Activated T-helper 1 cell treated with anti-CD3 and anti-CD28 coated beads, Interleukin-2, amount 50 U/mL, for 16 hours (primary cell): ENCODE measurements at places on chromosomes 1 and 21.
A peak's percentile ranks its signal among the peaks of the same experiment; 100 is the strongest.

- no peak for DNase-seq
These were observed 393 bp downstream of the LYSMD1 start for GRCh38 chr1:151165281-151165737.

- no peak for DNase-seq
These were observed 3.5 kb downstream of the EPHX1 start for GRCh38 chr1:225813214-225813964.

DNA sequence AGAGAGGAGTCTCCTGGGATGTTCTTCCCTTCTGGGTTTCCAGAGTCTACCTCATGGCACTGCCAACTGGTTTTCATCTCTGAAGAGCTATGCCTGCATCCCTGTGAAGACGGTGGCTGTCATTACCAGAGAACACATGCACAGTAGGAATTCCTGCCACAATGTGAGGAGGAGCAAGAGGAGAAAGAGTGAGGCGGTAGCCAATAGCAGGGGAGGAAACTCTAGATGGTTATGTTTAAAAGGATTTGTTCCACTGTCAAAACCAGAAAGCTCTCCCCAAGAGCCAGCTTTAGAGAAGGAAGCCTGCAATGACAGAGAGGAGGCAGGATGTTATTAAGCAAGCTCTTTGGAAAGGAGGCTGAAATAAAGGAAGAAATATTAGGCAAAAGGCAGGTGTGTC, 12.3 kb downstream of the LMX1A start:
- no peak for DNase-seq

DNA sequence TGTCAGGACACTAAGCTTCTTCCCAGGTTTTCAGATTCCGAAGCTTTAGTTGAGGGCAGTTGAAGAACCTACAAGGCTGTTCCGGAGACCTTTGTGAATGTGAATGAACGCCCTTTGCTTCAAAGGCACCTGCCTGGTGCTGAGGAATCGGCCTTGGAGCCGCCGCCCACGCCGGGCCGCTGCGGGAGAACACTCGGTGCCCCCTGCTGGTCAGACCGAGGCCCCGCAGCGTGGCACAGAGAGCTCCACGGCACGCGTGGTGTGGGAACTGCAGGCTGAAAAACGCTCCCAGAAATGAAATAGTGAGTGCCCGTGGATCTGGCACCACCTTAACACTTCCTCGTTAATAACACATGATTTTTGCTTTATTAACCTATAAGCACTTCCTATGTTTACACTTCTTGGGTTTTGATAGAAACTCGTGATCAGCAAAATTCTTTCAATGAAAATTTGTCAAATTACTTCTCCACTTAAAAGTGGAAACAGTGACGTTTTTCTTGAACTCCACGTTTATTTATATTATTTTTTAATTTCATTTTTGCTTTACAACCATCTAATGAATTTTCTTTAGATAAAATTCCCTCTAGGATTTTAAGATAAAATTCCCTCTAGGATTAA, 460.6 kb downstream of the DSCAM start:
- no peak for DNase-seq

- no peak for DNase-seq
These were observed 155.4 kb downstream of the CLEC20A start for GRCh38 chr1:178341261-178341956.

- no peak for DNase-seq
These were observed 74.4 kb upstream of the ZNF648 start for GRCh38 chr1:182135946-182136345.

DNA sequence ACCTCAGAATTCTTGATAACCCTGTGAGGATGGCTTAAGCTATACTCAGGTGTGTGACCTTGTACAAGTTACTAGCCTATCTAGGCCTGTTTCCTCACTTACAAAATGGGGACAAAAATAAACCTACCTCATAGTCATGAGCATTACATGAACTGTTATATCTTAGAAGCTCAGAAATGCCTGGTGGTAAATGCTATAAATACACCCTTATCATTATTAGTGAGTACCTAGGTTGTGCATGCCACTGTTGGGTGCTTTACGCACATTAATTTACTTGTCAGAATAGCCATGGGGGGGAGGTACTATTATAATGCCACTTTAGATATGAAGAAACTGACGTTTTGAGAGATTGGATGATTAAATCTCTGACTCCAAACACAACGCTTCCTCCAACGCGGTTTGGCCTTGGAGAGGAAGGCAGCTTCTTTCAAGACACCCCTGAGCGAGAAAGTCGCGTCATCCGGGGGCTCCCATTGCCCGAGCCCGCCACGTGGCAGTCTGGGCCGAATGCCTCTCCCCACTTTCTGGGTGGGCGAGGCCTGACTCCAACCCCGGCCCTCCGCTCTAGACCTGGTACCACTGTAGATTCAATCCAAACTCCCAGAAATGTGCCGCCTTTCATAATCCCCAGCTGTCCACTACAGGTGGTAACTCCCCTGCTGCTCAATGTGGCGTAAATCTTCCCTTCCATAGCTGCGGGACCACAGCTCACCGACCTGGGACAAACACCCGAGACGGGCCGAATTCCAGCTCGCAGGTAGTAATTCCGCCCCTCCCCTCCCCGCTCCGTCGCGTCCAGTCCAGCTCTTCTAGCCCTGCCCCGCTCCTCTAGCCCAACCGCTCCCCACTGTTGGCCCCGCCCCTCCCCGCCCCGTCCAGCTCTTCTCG, 771 bp upstream of the RAD54L start:
- DNase-seq = peak; percentile 37

- no peak for DNase-seq
These were observed 1844.7 kb downstream of the NCAM2 start for GRCh38 chr21:22842875-22843274.

- no peak for DNase-seq
These were observed 7.0 kb downstream of the S100B start for GRCh38 chr21:46597896-46598343.

GRCh38 chr1:30635391-30635975, 87.9 kb downstream of the MATN1 start:
- DNase-seq = no peak

DNA sequence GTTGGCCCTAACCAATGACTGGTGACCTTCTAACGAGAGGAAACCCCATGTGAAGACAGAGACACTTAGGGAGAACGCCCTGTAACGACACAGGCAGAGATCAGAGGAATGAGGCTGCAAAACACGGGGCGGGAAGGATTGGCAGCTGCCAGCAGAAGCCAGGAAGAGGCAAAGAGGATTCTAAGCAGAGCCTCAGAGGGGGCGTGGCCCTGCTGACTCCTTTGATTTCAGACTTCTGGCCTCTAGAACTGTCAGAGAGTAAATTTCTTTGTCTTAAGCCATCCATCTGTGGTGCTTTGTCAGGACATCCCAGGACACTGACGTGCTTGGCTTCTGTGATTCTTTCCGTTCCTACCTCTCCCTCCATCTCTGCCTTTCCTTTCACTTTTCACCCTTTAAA, 79.3 kb downstream of the SH3BGR start:
- DNase-seq = no peak

DNA sequence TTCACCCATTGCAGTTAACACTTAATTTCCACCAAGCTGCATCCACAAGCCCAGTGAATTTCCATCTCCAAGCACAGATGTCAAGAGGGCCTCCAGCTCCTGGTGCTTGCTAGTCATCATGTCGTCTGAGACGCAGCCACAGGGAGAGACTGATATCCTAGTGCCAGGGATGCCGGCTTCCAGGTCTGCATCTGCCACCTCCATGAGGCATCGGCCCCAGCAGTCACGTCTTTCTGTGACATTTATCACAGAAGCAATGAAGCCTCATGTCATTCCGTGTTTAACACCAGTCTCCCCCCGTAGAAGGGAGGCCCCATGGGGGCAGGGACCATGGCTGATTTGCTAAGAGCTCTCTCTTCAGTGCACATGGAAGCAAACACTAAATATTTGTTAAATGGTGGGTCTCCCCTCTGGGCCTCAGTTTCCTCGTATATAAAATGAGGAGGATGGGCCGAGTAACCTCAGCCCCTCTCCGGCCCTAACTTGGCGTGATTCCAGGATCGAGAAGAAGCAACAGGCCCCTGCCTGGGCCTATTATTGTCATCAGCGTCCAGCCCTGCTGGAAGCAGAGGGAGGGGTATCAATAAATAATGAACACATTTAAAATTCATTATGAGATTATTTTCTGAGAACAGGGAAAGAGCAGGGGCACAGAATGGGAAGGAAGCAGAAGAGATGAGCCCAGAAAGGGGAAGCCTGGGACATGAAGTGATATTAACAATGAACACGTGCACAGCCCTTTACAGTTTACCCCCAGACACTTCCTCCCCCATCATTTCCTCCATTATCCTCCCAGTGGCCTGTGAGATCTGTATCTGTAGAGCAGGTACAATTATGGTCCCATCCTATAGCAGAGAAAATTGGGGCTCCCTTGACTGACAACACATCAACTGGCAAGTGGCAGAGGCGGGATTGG, 837 bp upstream of the C1QB start:
- no peak for DNase-seq

- no peak for DNase-seq
These were observed 39.6 kb downstream of the MAP10 start for GRCh38 chr1:232844791-232845190.

GRCh38 chr1:96544831-96545221, 176.8 kb upstream of the PTBP2 start:
- DNase-seq = no peak
